Fibroblast of skin of right quadriceps (primary cell): ENCODE measurements at places on chromosomes 2 and 18.

GRCh38 chr2:71477231-71477691, 23.9 kb downstream of the DYSF start:
- DNase-seq = no peak

GRCh38 chr2:163834221-163834620, 98.4 kb upstream of the FIGN start:
- no peak for DNase-seq

DNA sequence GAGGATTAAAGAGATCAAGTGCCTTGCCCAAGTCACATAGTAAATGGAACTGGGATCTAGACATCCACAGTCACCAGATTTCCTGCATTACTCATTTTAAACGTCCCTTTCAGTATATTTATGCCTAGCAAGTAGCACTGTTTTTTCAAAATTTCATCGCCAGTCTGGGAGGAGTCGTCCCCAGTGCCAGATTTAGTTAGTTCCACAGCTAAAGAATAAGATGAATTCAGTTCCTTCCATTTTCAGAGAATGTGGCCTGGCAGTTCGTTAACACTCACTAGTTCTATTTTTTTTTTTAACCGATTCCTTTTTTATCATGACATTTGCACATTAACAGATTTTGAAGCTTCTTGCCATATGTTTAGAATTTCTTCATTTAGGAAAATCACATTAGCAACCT, 11.2 kb downstream of the GRP start:
- DNase-seq = no peak

GRCh38 chr2:160561551-160562295, 68.1 kb upstream of the RBMS1 start:
- DNase-seq = peak; percentile 79

- no peak for DNase-seq
Measured at GRCh38 chr18:6376433-6377229, 38.1 kb downstream of the L3MBTL4 start.

DNA sequence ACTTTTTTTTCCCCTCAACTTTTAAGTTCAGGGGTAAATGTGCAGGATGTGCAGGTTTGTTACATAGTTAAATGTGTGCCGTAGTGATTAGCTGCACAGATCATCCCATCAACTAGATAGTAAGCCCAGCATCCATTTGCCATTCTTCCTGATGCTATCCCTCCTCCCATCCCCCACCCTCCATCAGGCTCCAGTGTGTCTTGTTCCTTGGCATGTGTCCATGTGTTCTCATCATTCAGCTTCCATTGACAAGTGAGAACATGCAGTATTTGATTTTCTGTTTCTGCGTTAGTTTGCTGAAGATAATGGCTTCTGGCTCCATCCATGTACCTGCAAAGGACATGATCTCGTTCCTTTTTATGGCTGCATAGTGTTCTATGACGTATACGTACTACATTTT, 47.2 kb upstream of the STON1 start:
- peak; percentile 14 for DNase-seq

GRCh38 chr2:85921659-85922058, 32.9 kb upstream of the ST3GAL5 start:
- DNase-seq = no peak

- no peak for DNase-seq
Measured at GRCh38 chr2:176555781-176556180, 286.5 kb downstream of the MTX2 start.

DNA sequence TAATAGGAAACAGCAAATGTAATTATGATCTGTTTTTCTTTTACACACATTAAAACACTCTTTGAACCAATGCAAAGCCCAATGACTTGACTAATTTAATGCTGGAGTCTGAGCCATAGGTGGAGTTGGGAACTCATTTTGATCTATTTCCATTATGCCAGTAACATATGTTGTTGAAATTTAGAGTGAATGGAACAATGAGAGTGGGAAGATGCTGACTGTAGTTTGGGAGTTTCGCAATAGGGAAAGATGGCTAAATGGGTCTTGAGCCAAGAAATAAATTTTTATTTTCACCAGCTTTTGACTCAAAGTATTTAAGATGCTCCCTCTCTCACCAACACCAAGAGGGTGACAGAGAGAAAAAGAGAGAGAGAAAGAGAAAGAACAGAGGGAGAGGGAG, 246.7 kb downstream of the DLGAP1 start:
- DNase-seq = no peak

DNA sequence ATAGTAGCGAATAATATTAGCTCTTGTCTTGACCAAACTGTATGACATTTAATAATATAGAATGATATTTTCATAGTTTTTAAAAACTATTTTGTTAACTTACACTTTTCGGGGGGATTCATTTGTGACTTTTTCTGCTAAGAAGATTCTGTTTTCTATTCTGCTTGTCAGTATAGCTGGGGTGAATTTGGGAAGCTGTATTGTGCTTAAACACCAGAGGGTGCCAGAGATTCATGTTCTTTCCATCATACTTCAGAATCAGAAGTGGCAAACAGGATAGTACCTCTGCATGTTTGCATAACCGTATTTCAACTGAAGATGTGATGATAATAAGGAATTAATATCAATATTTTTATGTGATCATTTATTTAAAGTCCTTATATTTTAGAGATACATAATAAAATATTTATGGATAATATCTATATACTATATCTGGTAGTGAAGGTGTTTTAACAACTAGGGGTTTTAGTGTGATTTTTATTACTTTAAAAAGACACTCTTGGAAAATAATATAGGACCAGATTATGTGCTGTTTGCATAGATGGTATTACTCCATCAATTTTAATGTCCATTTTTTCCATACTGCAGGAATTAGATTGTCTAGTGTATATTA, 81.0 kb downstream of the TAF4B start:
- DNase-seq = peak; percentile 49

DNA sequence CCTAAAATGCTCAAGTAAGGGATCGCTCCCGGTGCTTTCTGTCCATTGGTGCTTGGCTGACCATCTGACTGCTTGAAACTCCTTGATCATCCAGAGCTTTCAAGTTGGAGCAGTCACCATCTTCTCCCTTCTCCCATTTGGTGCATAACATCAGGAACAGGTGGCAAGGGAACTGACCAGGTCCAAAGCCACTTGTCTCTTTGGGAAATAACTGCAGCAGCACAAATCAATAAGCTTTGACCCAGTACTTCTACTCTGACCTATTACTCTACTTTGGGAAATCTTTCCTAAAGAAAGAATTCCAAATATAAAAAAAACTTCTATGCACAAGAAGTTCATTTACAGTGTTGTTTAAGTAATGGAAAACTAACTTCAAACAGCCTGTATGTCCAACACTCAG, 10.6 kb upstream of the MAT2A start:
- no peak for DNase-seq

GRCh38 chr2:230362030-230362691, 35.2 kb downstream of the SP140L start:
- no peak for DNase-seq

GRCh38 chr2:150617351-150617978, 130.0 kb upstream of the RND3 start:
- DNase-seq = peak; percentile 68

DNA sequence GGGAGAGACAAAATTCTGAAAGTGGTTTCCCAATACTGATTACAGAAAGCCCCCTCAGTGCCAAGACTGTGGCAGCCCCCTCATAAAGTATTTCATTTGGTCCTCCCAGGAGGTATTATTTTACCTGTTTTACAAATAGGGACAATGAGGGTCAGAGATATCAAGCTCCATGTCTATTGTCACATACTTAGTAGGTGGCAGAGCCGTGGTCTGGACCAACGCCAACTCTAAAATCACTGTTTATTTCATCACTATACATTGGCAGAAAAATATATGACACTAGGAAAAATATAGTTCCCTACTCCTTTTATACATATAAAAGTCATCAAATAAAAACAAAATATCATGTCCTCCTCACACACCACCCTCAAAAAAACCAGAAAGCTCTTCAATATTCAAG, 68.6 kb downstream of the DHRS9 start:
- DNase-seq = no peak

DNA sequence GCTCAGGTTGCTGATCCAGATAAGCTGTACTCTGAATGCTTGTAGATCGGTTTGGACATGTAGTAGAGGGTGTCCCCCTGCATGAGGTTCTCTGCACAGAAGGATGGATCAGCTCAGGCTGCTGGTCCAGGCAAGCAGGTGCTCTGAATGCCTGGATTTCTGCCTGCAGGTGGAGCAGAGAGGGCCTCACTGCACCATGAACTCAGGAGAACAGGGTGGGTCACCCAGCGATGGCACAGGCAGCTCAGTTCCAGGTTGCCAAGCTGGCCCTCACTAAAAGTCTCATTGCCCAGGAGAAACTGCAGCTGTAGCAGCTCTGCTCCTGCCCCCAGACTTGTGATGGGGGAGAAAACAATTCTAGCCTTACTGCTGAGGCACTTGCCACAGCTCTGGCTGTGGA, 491.8 kb downstream of the XIRP2 start:
- DNase-seq = no peak

- no peak for DNase-seq
Measured at GRCh38 chr2:67952066-67952465, 110.7 kb downstream of the C1D start.

DNA sequence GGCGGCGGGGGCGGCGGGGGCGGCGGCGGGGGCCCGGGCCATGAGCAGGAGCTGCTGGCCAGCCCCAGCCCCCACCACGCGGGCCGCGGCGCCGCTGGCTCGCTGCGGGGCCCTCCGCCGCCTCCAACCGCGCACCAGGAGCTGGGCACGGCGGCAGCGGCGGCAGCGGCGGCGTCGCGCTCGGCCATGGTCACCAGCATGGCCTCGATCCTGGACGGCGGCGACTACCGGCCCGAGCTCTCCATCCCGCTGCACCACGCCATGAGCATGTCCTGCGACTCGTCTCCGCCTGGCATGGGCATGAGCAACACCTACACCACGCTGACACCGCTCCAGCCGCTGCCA, 644 bp downstream of the ONECUT2 start:
- no peak for DNase-seq

- no peak for DNase-seq
Measured at GRCh38 chr2:229237270-229237669, 33.8 kb downstream of the PID1 start.

DNA sequence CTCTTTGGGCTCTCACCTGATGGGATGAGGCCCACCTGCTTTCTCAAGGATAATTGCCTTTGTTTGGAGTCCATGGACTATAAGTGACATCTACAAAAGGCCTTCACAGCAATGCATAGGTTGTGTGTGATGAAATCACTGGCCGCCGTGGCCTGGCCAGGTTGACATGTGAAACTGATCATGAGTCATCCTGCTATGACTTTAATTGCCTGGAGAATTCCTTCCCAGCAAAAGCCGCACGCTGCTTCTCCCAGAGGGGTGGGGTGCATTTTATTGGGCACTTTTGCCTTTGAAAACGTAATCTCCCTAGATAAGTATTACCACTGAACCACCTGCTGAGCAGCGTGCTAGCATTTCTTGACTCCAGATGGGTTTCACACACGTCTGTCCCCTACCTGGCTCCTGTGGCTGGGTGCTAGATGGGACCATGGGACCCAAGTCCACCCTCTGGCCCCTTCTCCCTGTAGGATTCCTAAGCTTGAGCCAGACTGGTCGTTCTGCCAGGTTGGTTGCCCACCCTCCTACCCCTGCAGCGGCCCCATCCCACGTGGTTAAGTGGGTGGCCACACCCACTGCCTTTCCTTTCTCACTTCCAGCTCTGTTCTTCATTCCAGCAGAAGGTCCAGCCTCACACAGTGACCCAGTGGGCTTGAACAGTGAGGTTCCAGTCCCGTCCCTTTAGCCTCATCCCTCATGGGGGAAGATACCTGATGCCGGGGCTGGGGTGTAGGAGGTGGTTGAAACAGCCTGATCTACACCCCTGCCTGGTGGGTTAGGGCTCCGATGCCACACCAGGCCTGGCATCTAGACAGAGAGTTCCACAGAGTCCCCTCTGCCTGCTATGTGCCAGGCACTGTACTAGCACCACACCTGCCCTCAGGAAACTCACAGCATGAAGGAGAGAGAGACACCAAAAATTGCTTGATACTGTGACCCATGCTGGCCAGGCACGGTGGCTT, 89.6 kb downstream of the GBX2 start:
- DNase-seq = peak; percentile 76

GRCh38 chr2:241207641-241208040, 19.2 kb downstream of the ANO7 start:
- no peak for DNase-seq
